Tibial nerve (tissue), 4 donors: ENCODE measurements at places on chromosomes 7 and 10. TPM values are rescaled to one million over a fixed set of nuclear protein-coding genes. Genes with fewer than 3 reads are reported as not detected.
A peak's percentile ranks its signal among the peaks of the same experiment; 100 is the strongest.

SPDYE11 gene
- total RNA-seq = not detected

TMEM229A gene
- total RNA-seq = not detected

NUTM2D gene
- 7.2 TPM for total RNA-seq

COL13A1 gene
- 2.0 TPM for total RNA-seq

MMD2 gene
- total RNA-seq = 0.63 TPM

JAKMIP3 gene
- total RNA-seq = 0.98 TPM

AOC1 gene
- not detected for total RNA-seq

LRRD1 gene
- 0.42 TPM for total RNA-seq

BLNK gene
- total RNA-seq = 10.5 TPM

ZNF853 gene
- 12.2 TPM for total RNA-seq

DNA sequence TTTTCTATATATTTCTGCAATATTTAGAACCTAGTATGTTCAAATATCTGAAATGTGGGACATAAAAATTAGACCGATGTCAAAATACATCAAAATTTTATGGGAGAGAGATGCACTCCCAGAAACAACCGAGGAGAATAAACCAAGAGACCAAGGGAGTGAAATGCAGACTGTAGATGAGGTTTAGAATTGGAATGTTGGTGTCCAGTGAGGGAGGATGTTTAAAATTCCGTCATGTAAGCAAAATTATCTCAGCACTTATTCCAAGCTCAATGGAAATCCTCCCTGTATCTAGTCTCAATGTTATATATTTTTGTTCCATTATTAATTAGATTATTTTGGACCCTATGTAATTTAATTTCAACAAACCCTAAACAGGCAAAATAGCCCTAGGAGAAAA lies 61.9 kb upstream of the MAGI2 start:
- DNase-seq = no peak
- H3K4me1 ChIP-seq = no peaks in the 10 kb centered on the region
- no peaks in the 10 kb centered on the region for H3K36me3 ChIP-seq
- no peak overlapping the region for H3K4me3 ChIP-seq

DNA sequence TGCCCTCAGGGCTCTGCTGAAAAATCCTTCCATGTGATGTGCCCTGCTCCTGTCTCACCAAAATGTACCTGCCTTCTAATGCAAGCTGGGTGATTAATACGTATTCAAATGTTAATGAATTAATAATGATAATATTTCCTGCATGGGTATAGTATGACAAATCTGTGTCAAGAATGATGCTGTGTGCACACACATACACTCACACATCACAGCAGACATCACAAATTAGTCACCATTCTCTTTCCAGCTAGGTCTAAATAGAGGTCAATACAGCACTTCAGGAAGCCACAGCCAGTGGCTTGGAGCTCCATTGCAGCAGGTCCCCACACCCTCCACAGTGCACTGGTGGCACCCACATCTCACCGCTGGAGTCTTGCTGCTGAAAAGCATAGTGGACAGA lies 681.2 kb upstream of the NRP1 start:
- H3K4me1 ChIP-seq = no peaks in the 10 kb centered on the region
- no peak overlapping the region for H3K4me3 ChIP-seq
- H3K36me3 ChIP-seq = no peaks in the 10 kb centered on the region

DNA sequence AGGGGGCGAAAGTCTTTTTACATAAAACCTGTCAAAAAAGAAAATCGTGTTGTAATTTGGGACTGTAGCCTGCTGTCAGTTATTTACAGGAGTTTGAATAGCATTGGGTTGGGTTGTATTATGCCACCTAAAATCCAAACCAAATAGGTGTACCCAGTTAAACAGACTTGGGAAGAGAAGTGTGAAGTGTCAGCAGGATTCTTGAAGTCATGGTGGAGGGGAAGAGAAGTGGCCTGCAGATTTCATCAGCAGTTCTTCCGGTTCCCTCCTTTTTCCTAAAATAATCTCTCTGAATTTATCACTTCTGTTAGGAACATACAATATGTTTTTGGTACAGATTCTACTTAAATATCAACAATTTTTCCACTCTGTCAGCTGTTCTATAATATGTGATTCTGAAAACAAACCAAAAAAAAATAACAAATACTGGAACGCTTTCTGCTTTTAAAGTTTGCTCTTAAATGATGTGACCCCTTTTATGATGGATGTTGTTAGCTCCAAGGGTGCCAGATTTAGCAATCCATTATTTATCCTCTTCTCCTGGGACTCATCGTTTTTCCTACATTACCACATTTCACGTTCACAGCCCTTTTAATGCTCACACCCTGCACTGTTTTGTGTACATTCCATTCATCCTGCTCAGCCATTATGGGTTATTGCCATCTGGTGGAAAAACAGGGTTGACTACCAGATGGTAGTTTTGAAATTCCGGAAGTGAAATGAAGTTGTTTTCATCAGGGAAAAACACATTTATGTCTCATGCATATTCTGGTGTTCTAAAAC lies 18.7 kb upstream of the ARHGAP12 start:
- DNase-seq = no peak
- no peaks in the 10 kb centered on the region for H3K36me3 ChIP-seq
- H3K27ac ChIP-seq = peak overlapping the region; percentile 15
- no peaks in the 10 kb centered on the region for H3K27me3 ChIP-seq
- H3K4me1 ChIP-seq = peaks cover 37% of the 10 kb centered on the region

- no peak for DNase-seq
- H3K27me3 ChIP-seq = no peaks in the 10 kb centered on the region
- H3K27ac ChIP-seq = no peak overlapping the region
- H3K4me3 ChIP-seq = no peak overlapping the region
Measured at GRCh38 chr7:45052011-45052410, 36.8 kb downstream of the NACAD start.

DNA sequence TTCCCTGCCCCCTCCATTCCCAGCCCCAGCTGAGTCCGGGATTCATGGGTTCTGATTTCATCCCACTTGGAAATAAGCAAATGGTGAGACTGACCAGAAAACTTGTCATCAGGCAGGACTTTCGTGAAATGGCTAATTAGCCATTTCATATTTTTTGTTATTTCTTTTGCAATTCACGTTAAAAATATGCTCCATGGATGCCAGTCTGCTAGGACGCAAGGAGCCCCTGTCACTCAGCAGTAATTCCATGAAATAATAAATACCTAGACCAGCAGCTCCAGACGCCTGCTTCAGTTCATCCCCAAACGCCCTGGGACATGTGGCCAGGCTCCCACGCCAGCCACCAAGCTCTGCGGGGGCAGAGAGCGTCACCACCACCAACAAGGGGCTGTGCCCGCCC lies 111.0 kb downstream of the TRIL start:
- no peaks in the 10 kb centered on the region for H3K4me1 ChIP-seq
- H3K4me3 ChIP-seq = no peak overlapping the region
- H3K27me3 ChIP-seq = no peaks in the 10 kb centered on the region
- H3K27ac ChIP-seq = no peak overlapping the region

DNA sequence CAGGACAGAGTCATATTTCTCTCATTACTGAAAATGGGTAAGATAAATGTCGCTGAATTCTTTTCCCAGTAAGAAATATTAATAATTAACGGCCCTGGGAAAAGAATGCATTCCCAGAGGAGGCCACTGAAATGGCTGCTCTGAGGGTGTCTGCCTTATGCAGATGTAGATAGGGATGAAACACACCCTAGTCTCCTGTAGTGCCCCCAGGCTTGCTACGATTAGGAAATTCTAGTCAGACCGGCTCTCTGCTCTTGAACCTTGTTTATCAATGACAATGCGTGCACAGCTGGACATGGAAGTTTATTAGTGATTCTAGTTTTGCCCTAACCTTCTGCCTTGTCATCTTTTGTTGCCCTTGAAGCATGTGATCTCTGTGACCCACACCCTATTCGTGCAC lies 291.1 kb downstream of the ZNF248 start:
- no peak for DNase-seq
- no peaks in the 10 kb centered on the region for H3K4me1 ChIP-seq
- no peaks in the 10 kb centered on the region for H3K27me3 ChIP-seq
- H3K36me3 ChIP-seq = no peaks in the 10 kb centered on the region

DNA sequence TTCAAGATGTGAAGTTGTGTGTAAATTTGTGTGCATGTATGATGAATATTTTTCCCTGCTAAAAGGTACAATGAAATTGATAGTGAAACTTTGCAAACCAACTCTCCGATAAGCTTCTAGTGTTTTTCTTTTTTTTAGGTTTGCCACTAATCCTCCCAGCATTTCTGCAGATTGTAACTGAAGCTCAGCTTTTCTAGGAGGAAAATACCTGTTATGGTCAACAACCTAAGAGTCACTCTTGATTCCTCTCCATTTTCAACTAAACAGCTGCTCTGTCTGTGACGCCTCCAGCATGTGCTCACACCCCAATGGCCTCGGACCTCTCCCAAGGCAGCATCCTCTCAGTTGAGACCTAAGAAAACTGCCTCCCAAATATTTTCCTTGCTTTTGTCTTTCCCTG lies 406.2 kb downstream of the KCNMA1 start:
- H3K36me3 ChIP-seq = no peaks in the 10 kb centered on the region
- H3K4me1 ChIP-seq = no peaks in the 10 kb centered on the region
- no peak for DNase-seq
- no peak overlapping the region for H3K27ac ChIP-seq
- no peaks in the 10 kb centered on the region for H3K27me3 ChIP-seq

- DNase-seq = no peak
- H3K27ac ChIP-seq = no peak overlapping the region
- H3K36me3 ChIP-seq = no peaks in the 10 kb centered on the region
- H3K27me3 ChIP-seq = no peaks in the 10 kb centered on the region
Measured at GRCh38 chr7:36598054-36598674, 126.1 kb downstream of the AOAH start.

GRCh38 chr7:90507692-90508091 lies 38.3 kb downstream of the PTTG1IP2 start:
- H3K4me3 ChIP-seq = no peak overlapping the region
- no peaks in the 10 kb centered on the region for H3K36me3 ChIP-seq
- DNase-seq = no peak
- no peaks in the 10 kb centered on the region for H3K27me3 ChIP-seq
- H3K4me1 ChIP-seq = no peaks in the 10 kb centered on the region
- no peak overlapping the region for H3K27ac ChIP-seq

- H3K36me3 ChIP-seq = no peaks in the 10 kb centered on the region
- no peaks in the 10 kb centered on the region for H3K27me3 ChIP-seq
- no peaks in the 10 kb centered on the region for H3K4me1 ChIP-seq
- H3K27ac ChIP-seq = no peak overlapping the region
Measured at GRCh38 chr7:89757910-89758309, 396.4 kb upstream of the STEAP1 start.

DNA sequence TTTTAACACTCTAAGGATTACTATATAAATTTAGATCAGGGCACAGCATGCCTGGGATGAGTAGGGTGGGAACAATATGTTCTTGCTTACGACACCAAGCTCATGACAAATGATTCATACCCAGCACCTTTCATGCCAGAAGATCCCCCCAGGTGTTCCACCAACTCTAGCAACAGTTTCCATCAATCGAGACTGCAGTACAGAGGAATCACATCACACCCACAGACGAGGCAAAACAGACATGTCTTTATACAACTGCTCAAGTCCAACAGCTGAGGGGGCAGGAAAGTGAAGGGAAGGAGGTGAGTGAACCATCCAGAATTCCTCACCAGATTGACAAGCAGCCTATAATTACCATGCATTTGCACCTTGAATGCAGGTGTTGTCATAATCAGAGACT lies 3.6 kb downstream of the SORCS1 start:
- H3K27ac ChIP-seq = no peak overlapping the region
- DNase-seq = no peak
- no peak overlapping the region for H3K4me3 ChIP-seq

DNA sequence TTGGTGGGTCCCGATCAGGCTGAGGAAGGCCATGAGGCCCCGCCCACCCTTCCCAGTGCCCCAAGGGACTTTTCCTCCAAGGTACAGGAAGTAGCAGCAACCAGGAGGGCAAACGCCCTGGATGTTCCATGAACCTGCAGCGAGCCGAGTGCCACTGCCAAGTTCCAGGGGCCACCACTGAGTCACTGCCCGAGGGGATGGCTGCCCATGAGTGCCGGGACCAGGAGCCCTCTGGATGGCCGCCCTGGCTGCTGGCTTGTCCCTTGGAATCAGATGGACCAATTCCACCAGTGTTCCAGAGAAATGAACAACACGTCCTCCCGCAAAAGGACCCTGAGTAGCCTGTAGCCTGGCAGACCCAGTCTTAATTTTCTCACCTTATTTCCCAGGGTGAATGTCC lies 74.2 kb downstream of the ZRANB1 start:
- no peak for DNase-seq
- peaks cover 49% of the 10 kb centered on the region for H3K4me1 ChIP-seq
- no peaks in the 10 kb centered on the region for H3K36me3 ChIP-seq
- peak overlapping the region; percentile 79 for H3K27ac ChIP-seq
- H3K27me3 ChIP-seq = no peaks in the 10 kb centered on the region

- no peak for DNase-seq
- H3K4me1 ChIP-seq = peaks cover 30% of the 10 kb centered on the region
- no peak overlapping the region for H3K4me3 ChIP-seq
Measured at GRCh38 chr7:111393011-111393754, 169.1 kb downstream of the IMMP2L start.

- no peak overlapping the region for H3K4me3 ChIP-seq
- H3K27me3 ChIP-seq = no peaks in the 10 kb centered on the region
- peaks cover 11% of the 10 kb centered on the region for H3K4me1 ChIP-seq
- no peak for DNase-seq
- H3K36me3 ChIP-seq = no peaks in the 10 kb centered on the region
Measured at GRCh38 chr7:15906436-15906835, 220.0 kb upstream of the MEOX2 start.

DNA sequence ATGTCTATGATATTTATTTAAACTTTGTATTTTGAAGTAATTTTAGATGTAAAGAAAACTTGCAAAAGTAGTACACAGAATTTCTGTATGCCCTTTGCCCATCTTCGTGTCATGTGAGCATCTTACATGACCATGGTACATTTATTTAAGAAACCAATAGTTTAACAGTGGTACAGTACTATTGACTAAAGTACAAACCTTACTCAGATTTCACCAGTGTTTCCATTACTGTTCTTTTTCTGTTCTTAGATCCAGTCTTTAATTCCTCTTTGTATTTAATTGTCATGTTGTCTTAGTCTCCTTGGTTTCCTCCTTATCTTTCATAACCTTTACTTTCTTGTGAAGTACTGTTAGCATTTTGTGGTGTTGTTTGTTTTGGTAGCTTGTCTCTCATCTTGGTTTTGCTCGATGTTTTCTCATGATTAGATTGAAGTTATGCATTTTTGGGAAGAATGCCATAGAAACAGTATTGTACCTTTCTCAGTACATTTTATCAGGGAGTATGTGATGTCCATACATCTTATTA lies 24.1 kb downstream of the TAX1BP1 start:
- H3K4me3 ChIP-seq = no peak overlapping the region
- no peak overlapping the region for H3K27ac ChIP-seq
- H3K27me3 ChIP-seq = no peaks in the 10 kb centered on the region
- H3K4me1 ChIP-seq = no peaks in the 10 kb centered on the region

GRCh38 chr10:83076443-83076842 lies 1062.9 kb upstream of the GHITM start:
- DNase-seq = no peak
- no peak overlapping the region for H3K4me3 ChIP-seq
- H3K27me3 ChIP-seq = no peaks in the 10 kb centered on the region
- H3K36me3 ChIP-seq = no peaks in the 10 kb centered on the region

DNA sequence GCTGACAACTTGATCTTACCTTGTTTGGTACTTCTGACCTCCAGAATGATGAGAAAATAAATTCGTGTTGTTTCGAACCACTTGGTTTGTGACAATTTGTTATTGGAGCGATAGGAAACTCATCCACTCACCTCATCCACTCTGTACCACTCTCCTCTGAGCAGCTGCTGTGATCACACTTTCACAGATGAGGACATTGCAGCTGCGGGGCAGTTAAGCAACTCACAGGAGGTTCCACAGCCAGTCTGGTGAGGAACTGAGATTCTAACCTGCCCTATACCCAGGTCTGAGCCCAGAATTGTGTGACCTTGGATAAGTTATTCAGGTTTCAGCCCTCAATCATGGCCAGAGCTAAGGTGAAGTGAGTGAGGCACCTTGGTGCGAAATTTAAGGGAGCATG lies 35.2 kb downstream of the BTBD16 start:
- H3K27me3 ChIP-seq = no peaks in the 10 kb centered on the region
- no peaks in the 10 kb centered on the region for H3K36me3 ChIP-seq
- no peak overlapping the region for H3K4me3 ChIP-seq
- no peak overlapping the region for H3K27ac ChIP-seq
- no peak for DNase-seq
- H3K4me1 ChIP-seq = no peaks in the 10 kb centered on the region
